ENCODE measurements at places on chromosomes 3 and 15.

DNA sequence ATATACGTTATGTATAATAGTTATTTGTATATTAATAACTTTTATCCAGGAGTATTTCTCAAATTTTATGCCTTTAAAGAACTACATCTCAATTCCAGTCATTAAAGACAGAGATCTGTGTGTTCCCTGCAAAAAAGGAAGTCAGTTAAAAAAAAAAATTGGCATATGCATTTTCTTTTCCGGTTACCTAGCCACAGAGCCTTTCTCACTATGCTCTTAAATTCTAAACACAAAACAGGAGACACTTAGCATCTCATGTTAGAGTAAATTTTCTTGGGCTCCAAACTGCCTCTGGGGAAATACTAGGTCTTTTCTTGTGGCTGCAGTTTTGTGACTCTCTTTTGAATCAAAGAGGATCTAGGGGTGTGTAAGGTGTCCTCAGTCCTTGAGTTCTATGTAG, 105.9 kb downstream of the KCNH8 start:
- DNase-seq = no peak

GRCh38 chr3:58347984-58348383, 15.3 kb downstream of the PXK start:
- DNase-seq = no peak

DNA sequence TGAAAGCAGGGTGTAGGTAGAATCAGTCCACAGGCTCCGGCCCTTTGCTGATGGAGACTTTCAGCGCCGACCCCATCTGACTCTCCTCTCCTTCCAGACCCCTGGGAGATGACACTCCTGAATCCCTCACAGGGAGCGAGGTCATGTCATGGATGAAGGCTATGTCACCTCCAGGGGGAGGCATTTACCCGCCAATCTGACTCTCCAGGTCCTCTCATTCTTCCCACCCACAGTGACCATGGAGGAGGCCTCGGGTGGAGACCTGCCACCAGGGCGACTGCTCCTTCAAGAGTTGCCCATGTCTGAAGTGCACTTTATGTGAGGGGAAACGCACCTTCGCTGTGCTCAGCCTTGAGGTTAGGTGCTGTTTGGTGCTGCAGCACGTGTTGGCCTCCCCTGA, 112.7 kb downstream of the KLF13 start:
- DNase-seq = no peak

DNA sequence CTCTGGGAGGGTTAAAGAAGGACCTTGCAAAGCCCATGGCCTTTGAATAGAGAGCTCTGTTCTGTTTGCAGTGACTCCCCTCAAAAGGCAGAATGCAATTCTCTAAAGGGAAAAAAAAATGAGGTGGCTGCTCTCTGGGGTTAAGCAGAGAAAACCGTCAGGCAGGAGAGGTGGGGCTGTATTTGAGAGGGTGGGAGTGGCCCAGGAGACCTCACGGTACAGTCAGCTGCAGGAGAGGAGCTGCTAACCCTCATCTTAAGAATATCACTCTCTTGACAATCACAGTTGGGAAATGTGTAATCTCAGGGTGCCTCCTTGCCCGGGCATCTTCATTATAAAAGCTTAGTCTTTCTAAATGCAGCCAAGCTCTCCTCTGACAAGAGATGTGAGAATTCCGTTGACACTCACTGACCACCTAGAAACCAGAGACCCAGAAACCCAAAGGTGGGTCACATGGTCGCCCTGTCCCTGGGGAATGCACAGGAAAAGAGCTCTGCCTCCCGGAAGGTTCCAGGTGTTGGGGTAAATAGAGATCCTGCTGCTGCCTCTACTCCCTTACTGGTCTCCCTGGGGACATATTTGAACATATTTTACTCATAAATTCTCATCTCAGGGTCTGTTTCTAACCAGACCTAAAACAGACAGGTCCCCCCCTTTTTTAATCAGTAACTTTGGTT, 159.1 kb upstream of the CTDSPL start:
- no peak for DNase-seq

DNA sequence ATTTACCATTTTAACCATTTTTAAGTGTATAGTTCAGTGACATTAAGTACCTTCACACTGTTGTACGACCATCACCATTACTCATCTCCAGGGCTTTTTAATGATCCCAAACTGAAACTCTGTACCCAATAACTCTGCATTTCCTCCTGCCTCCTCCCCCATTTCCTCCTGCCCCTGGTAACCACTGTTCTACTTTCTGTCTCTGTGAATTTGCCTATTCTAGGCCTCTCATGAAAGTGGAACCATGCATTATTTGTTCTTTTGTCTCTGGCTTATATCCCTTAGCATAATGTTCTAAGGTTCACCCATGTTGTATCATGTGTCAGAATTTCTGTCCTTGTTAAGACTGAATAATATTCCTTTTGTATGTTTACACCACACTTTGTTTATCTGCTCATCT, 154.2 kb downstream of the MECOM start:
- DNase-seq = no peak

DNA sequence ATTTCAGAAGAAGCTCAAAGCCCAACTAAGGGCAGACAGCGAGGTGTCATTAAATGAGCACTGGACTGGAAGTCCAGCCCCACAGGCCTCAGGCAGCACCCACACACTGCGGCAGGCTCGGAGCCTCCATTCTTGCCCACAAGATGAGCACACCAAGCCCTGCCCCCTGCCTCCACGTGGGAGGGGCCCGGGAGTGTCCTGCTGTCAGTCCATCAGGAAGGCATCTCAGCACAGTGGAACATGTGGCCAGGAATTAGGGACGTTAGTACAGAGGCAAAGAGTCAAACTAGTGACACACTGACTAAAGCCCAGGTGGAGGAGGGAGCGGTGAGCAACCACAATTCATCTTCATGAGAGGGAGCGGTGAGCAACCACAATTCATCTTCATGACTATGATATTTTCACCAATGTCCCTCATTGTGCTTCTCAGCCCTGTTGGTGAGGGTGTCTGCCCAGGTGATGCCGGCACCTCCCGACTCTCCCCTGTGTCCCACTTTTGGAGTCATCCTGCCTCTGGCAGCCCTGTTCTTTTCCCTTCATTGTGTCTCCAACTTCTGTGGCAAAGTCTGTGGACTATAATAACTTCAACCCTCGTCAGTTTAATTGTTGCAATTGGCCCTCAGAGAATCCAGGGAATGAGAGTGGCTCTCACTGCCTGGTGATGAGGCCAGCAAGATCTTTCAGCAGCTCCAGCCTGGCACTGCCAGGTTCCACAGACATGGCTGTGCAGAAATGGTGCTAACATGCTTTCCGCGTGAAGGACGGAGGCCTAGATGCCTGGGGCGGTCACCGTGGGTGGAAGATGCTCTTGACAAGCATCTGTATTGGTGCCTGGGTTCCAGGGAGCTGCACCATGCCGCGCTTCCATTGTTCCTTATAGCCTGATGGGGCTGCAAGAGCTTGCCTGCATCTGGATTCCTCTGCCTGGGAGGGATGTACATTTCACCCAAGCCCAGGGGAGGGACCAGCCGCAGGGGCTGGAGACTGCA, 23.1 kb upstream of the SKOR1 start:
- no peak for DNase-seq

DNA sequence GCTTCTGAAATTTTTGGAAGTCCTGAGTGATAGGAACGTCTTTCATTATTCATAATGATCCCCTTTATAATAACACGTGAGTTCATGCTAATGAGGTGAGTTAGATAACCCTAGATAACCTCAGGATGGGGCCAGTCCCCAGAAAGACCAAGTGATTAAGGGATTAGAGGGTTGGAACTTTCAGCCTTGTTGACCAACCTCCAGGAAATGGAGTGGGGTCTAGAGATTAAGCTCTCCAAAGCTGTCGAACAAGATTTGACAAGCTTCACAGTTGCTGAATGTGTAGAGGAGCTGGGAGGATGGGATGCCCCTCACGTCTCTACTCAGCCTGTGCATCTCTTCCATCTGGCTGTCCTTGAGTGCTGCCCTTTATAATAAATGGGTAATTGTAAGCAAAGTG, 107.1 kb downstream of the ZMAT3 start:
- no peak for DNase-seq

- no peak for DNase-seq
These were observed 141.7 kb downstream of the TJP1 start for GRCh38 chr15:29680465-29681165.

DNA sequence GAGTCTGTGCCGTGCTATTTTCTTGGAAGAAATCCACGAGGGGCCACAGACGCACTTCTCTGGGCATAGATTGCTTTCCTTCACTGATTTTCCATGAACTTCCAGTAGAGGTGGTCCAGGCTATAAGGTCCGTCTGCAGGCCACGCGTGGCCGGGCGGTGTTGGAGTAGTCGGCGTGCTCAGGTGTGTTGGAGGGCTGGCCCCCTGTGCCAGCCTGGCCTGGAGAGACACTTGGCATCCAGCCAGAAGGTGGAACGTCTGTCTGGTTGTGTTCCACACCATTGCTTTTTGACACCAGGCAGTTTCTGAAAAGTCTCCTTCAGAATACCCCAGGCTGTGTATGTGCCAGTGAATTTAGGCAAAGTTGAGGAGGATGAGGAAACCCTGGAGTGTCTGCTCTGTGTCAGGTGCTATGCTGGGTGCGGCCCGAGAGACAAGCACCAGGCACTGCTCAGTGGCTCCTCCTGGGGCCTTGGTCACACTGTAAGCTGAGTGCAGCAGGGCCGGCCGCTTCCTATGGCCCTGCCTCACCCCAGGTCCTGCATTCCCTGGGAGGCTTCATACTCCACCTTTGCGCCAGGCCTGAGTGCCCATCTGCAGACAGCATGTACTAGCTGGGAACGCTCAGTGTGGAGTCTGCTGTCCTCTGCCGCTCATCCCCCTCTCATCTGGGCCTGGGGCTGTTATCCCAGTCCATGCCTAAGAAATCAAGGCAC, 52.1 kb upstream of the TAMM41 start:
- DNase-seq = no peak

DNA sequence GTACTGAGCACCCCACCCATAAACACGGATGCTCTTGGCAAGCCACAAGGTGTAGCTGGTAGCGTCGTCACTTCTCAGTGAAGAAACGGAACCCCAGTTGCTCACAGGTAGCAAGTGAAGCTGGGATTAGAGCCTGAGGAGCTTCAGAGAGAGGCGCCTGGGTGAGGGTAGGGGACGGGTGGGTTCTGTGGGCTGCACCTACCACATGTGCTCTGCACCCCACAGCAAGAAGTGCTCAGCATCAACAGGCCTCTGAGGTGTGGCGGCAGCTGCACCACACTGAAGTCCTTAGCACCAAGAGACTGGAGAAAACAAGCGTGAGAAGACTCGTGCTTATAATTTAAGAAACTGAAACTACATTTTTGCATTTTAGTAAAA, 9.8 kb downstream of the MAP6D1 start:
- DNase-seq = no peak

DNA sequence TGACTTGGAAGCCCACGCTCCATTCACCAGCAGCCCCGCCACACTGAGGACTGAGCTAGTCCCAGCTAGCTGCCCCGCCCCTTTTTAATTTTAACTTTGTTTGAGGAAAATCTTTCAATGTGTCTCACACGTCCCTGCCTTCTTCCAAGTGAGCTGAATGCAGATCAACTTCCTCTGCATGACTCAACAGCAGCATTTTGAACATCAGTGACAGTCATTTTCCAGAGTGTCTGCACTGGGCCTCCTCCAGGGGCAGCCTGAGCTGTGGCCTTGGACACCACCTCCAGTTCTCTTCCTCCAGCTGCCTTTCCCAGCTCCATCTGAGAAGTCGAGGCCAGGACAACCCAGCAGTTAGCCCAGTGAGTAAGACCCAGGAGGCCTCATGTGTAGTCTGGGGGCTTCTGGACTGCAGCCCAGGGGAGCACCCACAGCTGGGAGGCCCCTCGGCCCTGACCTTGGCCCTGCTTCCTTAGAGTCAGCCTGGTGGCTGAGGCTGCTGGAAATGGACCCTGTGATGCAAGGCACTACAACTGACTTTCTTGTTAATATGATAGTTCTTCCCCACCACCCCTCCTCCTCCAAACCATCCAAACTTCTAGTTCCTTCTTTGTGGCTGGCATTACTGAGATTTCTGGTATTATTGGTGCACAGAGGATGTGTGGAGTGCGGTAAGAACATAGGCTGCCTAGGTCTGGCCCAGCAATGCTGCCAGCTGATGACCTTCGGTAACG, 21.4 kb upstream of the ESYT3 start:
- no peak for DNase-seq

- DNase-seq = no peak
These were observed 347.6 kb upstream of the RARB start for GRCh38 chr3:25080461-25080860.

DNA sequence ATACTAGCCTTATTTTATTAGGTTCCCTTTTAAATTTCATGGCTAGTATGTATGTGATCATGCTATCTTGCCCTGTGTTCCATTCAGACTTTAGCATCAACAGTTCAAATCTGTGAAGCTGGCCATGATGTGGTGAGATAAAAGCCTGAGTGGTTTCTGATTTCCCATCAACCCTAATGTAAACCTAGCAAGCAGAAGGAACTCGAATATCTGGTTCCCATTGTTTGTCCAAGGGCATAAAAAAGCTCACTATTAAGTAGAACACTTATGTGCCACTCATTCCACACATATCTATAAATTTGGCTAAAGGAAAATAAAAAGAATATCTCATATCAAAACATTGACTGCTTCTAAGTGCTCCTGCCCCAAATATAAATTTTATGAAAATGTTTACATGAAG, 311.7 kb downstream of the CADM2 start:
- no peak for DNase-seq

GRCh38 chr3:73046195-73046594, 15.3 kb upstream of the EBLN2 start:
- DNase-seq = no peak

GRCh38 chr15:63491979-63492378, 12.4 kb upstream of the USP3 start:
- DNase-seq = no peak

GRCh38 chr3:124691599-124691998, 38.7 kb upstream of the UMPS start:
- DNase-seq = no peak
